Right cardiac atrium (tissue), 5 donors: ENCODE measurements at places on chromosomes 13 and 19. TPM values are rescaled to one million over a fixed set of nuclear protein-coding genes. Genes with fewer than 3 reads are reported as not detected.

Gene NLRP7
- not detected for total RNA-seq

Gene THSD1
- 5.8 TPM for total RNA-seq

Gene HIPK4
- 0.11 TPM for total RNA-seq

Gene PEX11G
- total RNA-seq = 2.2 TPM

Gene RASAL3
- 0.97 TPM for total RNA-seq

Gene HSH2D
- 1.0 TPM for total RNA-seq

Gene FXYD7
- total RNA-seq = not detected

Gene CBY2
- total RNA-seq = not detected

Gene NFIX
- total RNA-seq = 166 TPM

Gene TEX26
- not detected for total RNA-seq

Gene HCN2
- 23.2 TPM for total RNA-seq

Gene KIR3DL1
- total RNA-seq = not detected

Gene ZNF575
- total RNA-seq = 1.4 TPM

Gene GPR18
- not detected for total RNA-seq

Gene OR4F17
- total RNA-seq = not detected

Gene CYP4F11
- 0.15 TPM for total RNA-seq

Gene KLK2
- not detected for total RNA-seq

Gene ZSCAN22
- 1.4 TPM for total RNA-seq

Gene ZSCAN18
- 87.3 TPM for total RNA-seq

Gene FARP1
- total RNA-seq = 18.2 TPM

Gene UBL3
- 25.2 TPM for total RNA-seq

Gene USE1
- total RNA-seq = 19.6 TPM

Gene ZNF681
- 1.3 TPM for total RNA-seq

Gene HSPB6
- total RNA-seq = 150 TPM

Gene FPR3
- 7.7 TPM for total RNA-seq

Gene SLITRK5
- total RNA-seq = 0.12 TPM

Gene SHFL
- total RNA-seq = 14.7 TPM

Gene ZNF611
- 8.9 TPM for total RNA-seq

Gene ZNF579
- total RNA-seq = 15.1 TPM

Gene ANKRD24
- total RNA-seq = 0.46 TPM

Gene ZNF136
- 6.2 TPM for total RNA-seq

Gene CPB2
- total RNA-seq = not detected

Gene ZNF99
- 0.31 TPM for total RNA-seq

Gene TUBA3C
- not detected for total RNA-seq

Gene MEF2B
- total RNA-seq = 0.45 TPM

Gene PODNL1
- total RNA-seq = 2.1 TPM

Gene LILRB2
- 4.8 TPM for total RNA-seq

Gene PDX1
- total RNA-seq = not detected

Gene TRIM28
- total RNA-seq = 155 TPM

Gene SCGB2B2
- total RNA-seq = 0.37 TPM

Gene PSG1
- not detected for total RNA-seq

Gene VMAC
- 4.6 TPM for total RNA-seq

Gene TSSK6
- total RNA-seq = 0.91 TPM

Gene SHISA7
- total RNA-seq = not detected

Gene FXYD5
- total RNA-seq = 31.1 TPM

Gene TPP2
- total RNA-seq = 32.2 TPM

Gene NHLRC3
- 12.6 TPM for total RNA-seq

Gene ZNF208
- 51.9 TPM for total RNA-seq

Gene EEF2
- total RNA-seq = 2,360 TPM

Gene ACTN4
- total RNA-seq = 119 TPM

Gene SH3GL1
- total RNA-seq = 33.3 TPM
